ENCODE measurements at places on chromosomes 2 and 18.

DNA sequence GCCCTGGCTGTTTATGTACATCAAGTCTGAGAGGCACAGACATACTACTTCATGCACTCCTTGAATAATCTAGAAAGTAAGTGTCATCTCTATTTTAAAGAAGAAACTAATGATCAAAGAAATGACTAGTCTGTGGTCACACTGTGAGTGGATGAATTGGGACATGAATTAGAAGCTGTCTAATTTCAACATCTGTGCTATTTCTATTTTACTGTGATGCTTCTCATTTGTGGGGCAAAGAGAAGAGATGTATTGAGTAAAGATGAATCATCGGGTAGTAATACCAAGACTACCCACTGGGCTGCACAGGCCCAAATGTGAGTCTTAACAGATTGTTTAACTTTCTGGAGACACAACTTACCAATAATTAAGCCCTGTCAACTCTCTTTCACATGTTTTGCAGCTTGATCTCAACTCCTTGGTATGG, 42.4 kb upstream of the MTIF2 start:
- peak; percentile 69 for DNase-seq

- no peak for DNase-seq
These were observed 388.8 kb downstream of the CBLN2 start for GRCh38 chr18:72155327-72155726.

- DNase-seq = no peak
These were observed 9.0 kb downstream of the ALKAL2 start for GRCh38 chr2:278927-279320.

DNA sequence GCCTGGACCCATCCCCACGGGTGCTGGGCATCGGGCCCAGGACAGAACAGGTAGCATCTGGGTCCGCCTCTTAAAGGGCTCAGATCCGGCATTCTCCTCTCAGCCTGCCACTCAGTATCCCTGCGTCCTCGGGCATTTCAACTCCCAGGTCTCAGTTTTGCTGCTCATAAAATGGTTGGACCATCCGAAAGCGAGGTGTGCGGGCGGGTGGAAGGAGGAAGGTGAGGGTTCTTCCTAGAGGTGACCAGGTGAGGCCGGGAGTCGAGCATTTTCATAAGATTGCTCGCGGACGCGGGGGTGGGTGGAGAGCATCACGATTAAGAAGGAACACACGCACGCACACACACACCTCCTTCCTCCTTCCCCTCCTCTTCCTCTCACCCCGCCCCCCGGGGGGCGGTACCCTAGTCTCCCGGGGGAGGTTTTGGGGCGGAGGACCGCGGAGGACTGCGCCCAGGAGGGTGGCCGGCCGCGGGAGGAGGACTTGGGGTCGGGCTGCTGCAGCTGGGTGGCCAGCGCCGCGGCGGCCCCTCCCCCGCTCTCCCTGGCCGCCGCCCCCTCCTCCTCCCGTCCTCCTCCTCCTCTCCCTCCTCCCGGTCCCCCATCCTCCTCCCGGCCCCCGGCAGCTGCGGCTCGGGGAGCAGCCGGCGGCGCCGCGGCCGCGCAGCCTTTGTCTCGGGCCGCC, 97.9 kb upstream of the GPR45 start:
- no peak for DNase-seq

- no peak for DNase-seq
These were observed 237.4 kb upstream of the REV1 start for GRCh38 chr2:99727199-99727598.

GRCh38 chr18:6865251-6865650, 135.7 kb downstream of the ARHGAP28 start:
- no peak for DNase-seq

DNA sequence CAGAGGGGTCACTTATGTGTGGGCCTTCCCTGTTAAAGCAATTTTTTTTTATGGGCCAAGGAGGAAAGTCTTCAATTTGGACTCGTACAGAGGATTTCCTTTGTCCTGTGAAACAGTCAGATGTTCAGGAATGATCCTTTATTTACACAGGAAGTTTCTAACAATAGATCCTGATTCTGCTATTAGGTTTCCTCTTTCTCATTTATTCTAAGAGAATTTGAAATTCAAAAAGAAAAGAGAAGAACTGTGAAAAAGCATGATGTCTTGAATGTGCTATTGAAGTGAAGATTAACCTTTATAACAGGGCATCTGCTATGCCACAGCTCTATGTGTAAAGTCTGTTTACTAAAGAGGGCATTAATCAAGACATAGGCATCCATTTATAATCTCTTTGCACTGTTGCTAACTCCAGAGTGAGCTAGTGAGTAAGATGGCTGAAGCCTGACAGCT, 105.3 kb upstream of the FAM98A start:
- no peak for DNase-seq

- no peak for DNase-seq
These were observed 115.1 kb downstream of the ACKR3 start for GRCh38 chr2:236684504-236685256.

DNA sequence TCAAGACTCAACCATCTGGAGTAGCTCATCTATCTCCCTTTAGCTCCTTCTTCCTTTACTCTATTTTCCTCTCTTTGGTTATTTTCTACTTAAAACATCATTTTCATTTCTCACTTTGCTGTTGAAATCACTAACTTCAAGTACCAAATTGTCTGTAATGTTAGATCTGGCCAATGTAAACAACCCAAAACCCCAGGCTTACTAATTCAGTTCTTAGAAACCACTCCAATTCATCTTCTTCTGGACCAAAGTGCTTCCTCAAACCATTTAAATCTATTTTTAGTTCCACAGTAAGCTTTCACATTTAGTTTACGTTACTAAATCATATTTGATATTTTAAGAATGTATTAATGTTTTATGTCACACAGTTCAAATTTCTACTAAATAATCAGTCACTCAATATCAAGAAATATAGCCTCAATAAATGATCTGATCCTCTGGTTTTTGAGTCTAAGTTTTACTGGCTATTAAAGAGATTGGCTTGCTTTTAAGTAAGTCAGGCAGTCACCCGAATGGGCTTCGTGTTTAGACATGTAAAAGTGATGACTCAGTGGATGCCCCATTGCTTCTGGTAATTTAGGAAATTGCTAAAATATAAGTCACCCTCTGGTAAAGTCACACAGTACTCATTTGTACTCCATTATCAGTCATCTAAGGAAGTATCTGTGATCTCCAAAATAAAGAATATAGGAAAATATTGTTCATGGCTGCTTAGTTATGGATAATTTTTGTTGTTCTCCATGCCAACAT, 527.2 kb upstream of the SOX11 start:
- no peak for DNase-seq

- DNase-seq = no peak
These were observed 185.1 kb downstream of the SCG2 start for GRCh38 chr2:223416815-223417610.

DNA sequence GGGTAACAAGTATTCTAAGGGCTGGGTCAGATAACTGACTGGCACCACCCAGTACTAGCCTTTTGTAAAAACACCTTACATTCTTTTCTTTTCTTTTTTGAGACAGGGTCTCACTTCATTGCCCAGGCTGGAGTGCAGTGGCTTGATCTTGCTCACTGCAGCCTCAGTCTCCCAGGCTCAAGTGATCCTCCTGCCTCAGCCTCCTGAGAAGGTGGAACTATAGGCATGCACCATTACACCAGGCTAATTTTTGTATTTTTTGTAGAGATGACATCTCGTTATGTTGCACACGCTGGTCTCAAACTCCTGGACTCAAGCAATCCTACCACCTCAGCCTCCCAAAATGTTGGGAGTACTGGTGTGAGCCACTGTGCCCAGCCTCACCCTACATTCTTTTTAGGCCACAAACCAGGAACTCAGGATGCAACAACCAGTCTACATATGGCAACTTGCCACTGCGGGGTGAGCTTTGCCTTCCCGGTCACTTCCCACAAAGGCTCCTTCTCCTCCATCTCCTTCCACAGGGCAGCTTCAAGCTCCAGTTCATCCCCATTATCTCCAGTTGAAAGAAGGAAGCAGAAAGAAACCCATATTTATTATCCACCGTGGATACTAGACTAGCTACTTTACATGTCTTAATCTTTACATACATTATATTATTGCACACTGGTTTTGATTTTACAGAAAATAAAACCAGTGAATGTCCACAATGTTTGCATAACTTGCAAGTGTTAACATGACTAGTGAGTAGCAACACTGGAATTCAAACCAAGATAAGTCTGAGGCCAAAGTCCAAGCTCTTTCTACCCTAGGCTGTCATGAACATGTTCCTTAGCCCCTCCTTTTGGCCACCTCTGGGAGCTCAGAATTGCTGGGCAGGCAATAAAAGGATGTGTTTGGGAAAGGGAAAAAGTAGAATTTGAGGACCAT, 23.7 kb upstream of the AP1S3 start:
- DNase-seq = peak; percentile 73

DNA sequence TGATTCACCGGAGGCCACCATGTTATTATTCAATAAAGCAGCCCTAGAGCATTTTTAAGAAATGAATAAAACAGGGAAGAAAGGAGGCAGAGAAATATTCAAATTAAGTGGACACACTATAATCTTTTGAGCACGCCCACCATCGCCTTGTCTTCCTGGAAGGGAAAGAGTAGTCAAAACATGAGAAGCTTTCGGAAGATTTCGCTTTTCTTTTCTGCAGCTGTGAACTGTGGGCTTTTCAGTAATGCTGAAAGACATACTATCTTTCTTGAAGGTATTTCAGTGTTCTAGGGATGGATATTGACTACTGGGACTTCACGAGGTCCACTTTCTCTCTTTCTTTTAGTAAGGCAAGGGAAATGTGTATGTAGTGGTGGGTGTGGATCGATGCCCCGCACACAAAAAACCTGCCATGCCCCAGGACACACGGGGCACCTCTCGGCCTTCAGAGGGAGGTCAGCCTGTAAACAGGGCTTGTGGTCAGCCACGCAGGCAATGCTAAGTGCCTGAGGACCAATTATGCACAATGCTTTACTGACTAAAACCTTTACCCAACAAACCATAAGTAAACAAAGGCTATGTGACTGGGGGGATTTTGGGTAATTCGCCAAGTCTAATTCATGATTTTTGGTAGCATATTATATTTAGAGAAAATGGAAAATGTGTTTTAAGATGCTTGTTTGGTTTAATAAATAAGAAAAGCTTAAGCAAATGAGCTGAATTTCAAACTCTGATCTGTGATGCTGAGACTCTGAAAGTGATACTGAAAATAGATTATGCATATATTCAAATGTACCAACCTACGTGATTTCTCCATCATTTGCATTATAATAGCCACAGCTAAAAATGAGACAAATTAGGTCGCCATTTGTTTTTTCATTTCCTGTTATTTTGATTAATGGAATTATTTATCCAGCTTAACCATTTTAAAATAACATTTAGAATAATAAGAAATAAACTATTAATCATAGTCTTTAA, 130.5 kb downstream of the ZNF516 start:
- DNase-seq = no peak

DNA sequence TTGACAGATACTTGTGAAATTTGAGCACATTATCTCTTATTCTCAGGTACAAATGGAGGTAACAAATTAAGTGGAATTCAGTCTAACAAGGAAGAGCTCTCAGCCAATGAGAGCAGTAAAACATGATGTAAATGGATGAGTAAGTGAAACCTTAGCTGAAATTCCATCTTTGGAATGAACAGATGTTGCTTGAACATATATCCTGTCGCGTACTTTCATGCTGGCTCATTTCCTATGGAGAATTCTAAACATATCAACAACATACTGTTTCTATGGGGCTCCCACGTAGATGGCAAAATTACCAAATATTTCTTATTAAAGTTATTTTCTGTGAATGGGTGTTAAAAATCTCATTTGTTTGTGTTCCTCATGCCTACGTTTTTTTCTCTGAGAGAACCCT, 256.3 kb upstream of the LINC00305 start:
- no peak for DNase-seq

DNA sequence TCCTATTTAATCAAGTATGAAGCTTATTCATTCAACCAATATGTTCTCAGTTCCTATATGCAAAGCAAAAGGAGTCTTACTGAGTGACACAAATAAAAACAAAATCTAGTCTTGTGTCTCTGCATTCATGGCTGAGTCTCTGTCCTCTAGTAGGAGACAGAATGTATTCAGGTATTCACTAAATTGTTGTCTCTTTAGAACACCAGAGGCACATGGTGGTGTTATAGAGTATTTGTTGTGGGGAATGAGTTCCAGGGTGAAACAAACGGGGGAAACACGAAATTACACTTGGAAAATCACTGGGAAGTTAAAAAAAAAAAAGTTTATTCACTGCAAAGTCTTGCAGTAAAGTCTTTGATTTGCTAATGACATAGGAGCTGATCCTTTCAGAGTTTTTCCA, 131.7 kb upstream of the FSHR start:
- no peak for DNase-seq

- DNase-seq = no peak
These were observed 83.3 kb downstream of the LIPG start for GRCh38 chr18:49645196-49645595.

All from AG08395 (cell line).